WERI-Rb-1 (cell line): ENCODE measurements at places on chromosomes 6 and 20.

- DNase-seq, result no peak
Observed at GRCh38 chr6:125773387-125774341, 17.1 kb upstream of the NCOA7 start.

GRCh38 chr6:31204751-31205145 is 34.3 kb upstream of the POU5F1 start:
- no peak for DNase-seq

DNA sequence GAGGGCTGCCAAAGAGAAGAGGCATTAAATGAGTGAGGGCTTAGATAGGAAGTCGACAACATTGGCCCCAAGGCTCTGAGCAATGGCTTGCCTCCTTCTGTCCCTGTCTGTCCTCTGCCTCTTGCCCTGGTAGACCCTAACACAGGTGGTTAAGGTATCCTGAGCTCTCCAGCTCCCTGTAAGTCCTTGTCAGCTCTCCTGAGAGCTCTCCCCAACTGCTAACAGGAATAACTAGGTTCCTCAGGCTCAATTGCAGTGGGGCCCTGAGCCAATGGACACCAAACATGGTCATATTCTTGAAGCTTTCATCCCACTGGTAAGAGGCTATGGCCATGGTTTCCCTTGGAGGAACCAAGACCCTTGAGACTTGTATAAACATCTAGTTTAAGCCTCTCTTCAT is 5.0 kb upstream of the CPNE1 start:
- no peak for DNase-seq

- DNase-seq, result no peak
Observed at GRCh38 chr6:88566746-88567534, 396.5 kb downstream of the RNGTT start.

DNA sequence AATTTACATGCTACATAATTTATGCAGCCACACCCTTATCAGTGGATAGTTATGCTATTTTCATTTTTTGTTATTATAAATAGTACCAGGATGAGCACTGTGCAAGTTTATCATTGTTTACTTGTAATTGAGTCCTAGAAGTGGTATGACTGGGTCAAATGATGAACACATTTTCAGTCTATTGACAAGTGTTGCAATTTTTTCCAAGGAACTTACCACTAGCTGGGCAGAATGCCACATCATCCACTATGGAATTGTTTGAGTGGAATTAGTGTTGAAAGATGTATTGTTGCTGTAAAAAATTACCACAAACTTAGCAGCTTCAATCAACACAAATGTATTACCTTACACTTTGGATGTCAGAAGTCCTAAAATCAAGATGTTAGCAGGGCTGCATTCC is 38.1 kb upstream of the OPN5 start:
- DNase-seq, result no peak

DNA sequence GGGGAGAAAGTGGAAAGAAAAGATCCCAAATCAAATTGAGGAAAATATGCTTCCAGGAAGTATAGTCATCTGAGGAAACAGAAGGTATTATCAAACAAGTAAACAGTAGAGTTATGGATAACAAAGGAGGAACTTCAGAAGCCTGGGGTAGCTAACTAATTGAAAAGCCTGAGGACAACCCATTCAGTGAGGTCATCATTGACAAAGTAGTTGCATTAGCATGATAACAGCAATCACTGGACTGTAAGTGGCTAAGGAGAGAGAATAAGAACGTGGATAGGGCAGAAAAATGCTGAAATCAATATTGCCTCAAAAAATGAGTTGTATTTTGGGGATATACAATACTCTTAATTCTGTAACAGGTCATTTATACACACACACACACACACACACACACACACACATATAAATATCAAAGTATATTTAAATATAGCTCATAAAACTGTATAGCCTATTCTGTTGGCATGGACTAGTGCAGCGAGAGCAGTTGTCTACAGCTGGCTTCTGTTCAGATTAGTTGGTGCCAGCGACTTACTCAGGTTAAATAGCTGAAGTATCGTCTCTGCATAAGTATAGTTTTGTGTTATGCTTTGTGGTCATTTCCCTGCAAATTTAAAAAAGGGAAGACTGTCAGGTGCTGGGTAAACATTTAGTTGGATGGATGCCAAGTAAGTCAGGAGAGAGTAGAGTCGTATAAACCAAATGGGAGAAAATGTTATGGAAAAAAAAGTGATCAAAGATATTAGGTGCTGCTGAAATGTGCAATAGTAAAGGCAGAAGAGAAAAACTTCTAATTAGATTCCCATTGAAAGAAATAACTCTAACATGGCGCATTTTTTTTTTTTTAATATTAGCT is 33.8 kb upstream of the CTAGE9 start:
- DNase-seq, result no peak

DNA sequence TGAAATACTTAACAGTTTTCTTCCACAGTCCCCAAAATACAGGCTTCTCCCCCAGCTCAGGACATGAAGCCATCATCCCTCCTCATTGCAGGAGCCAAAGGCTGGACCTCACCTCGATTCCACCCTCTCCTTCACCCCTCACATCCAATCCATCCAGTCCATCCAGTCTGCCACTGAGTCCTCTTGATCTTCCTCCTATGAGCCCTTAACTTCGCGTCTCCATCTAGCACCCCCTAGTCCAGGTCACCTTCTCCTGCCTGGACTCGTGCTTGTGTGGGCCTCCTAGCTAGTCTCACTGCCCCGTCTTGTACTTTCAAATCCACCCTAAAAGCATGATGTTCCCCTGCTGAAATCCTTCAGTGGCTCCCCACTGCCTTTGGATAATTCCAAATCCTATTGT is 3.3 kb downstream of the TRIB3 start:
- no peak for DNase-seq

DNA sequence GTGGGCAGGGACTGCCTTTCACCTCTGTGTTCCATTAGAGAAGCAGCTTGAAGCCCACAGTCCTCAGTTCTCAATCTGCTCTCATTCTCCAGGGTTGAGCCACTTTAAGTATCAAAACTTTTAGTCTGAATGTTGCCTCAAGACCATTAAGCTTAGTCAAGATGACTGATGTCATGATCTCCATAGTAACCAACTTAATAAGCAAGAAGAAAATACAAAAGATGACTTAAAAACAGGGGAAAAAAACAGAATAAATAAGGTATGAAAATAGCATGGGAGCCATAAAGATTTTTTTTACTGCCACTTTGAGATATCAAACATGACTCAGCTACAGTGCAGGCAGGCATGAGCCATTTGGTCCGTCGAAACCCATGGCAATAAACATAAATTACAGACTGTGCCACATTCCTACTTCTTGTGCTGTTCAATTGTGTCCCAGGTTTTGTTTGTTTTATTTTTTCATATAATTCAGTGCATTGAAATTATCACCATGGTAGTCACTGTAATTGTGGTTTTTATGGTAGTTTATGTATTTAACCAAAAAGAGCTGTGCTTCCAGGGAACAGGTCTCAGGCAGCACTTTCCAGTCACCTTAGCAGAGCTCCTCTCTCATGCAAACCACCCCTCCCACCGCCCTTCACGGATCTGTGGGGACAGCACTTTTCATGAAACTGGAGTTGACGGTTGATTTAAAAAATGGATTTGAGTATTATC is 156.5 kb upstream of the INSM1 start:
- DNase-seq, result no peak

DNA sequence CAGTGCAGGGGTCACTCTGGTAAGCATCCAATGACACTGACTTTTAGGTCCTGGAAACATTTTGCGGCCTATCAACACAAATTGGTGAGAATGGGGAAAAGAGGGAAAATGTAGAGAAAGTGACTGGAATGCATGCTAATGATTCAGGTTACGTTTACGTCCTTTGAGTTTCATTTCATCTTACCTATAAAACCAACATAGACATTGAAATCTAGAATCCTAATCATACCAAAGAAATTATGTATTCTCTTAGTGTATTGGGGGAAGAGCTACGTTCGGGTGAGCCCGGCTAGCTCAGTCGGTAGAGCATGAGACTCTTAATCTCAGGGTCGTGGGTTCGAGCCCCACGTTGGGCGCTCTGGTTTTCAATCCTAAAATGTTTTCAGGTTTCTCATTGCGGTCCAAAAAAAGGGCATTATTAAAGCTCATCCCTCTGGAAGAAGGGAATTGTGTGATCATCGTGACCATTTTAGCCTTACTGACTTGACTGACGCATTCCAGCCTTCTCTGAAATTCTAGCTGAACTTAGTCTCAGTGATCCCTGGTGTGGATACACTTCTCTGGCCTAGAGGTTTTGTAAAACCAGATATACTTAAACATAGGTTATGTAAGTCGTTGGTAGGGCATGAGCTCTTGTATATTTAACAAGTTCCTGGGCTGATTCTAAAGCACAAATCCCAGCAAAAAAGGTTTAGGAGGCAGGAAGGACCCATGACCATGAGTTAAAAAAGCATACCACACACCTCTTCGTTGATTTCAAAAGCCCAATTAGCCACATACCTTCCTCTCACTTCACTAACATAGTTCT is 18.3 kb downstream of the HMGN4 start:
- no peak for DNase-seq

DNA sequence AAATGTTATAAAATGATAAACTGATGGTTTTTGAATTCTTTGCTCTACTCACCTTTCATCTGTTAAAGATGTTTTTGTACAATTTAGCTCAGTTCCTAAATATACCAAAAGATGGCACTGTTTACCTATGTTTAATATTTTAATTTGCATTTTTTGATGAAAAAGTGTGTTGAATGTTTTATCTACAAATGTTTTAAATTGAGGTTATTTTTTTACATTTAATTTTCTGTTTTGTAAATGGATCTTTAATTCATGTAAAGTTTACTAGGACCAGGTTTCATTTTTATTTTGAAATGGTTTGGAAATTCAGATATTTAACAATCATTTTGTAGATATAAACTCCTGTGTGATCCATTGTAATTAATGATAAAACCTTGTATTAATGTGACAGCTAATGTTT is 30.0 kb downstream of the CDKAL1 start:
- no peak for DNase-seq

- no peak for DNase-seq
Observed at GRCh38 chr20:46541229-46541935, 9.1 kb downstream of the OCSTAMP start.
